Memory B cell (primary cell): ENCODE measurements at places on chromosomes 4 and X.

- no peak overlapping the region for H3K4me3 ChIP-seq
- no peak for DNase-seq
- H3K4me1 ChIP-seq: no peaks in the 10 kb centered on the region
- H3K27ac ChIP-seq: peak overlapping the region; percentile 1
Observed at GRCh38 chr4:51884606-51885005, 41.7 kb downstream of the DCUN1D4 start.

DNA sequence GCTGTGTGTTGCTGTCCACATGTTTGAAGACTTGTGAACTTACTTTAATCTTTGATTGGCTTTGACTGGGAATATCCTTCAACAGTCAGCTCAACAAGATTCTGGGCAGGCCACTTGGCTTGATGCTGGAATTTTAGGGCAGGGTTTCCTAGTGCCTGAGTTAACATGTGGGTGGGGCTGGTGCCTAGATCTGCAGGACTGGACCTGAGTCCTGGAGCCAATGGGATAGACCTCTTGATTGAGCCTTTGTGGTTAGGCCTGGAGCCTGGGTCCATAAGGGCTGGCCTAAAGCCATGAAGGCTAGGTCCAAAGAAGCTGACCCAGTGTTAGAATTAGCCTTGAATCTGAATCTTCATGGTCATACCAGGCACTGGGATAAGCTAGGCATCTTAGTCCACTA is 757.1 kb upstream of the ADGRL3 start:
- no peak overlapping the region for H3K27ac ChIP-seq
- H3K36me3 ChIP-seq: no peaks in the 10 kb centered on the region
- DNase-seq: no peak
- H3K27me3 ChIP-seq: no peaks in the 10 kb centered on the region
- H3K4me1 ChIP-seq: no peaks in the 10 kb centered on the region

DNA sequence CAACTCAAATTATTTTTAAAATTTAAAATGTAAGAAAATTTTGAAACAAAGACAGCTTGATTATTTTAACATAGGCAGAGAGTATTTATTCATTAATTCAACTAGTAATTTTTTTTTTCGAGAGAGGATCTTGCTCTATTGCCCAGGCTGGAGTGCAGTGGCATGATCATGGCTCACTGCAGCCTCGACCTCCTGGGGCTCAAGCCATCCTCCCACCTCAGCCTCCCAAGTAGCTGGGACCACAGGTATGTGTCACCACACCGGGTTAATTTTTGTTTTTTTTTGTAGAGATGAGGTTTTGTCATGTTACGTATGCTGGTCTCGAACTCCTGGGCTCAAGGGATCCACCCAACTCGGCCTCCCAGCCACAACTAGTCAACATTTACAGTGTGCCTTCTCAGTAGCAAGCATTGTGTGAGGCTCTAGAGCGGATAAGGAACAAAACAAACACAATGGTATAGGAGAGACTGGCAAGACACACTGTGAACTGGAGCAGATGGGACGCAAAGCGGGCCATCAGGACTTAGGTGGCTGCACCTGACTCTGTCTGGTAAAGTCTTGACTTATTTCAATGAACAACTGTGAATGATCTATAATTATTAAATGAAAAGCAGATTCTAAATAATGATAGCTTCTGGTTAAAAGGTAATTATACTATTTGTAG is 21.6 kb downstream of the SETD7 start:
- H3K27me3 ChIP-seq: no peaks in the 10 kb centered on the region
- no peak overlapping the region for H3K27ac ChIP-seq
- DNase-seq: no peak
- H3K4me3 ChIP-seq: no peak overlapping the region
- H3K36me3 ChIP-seq: peaks cover 12% of the 10 kb centered on the region
- peaks cover 2% of the 10 kb centered on the region for H3K4me1 ChIP-seq

DNA sequence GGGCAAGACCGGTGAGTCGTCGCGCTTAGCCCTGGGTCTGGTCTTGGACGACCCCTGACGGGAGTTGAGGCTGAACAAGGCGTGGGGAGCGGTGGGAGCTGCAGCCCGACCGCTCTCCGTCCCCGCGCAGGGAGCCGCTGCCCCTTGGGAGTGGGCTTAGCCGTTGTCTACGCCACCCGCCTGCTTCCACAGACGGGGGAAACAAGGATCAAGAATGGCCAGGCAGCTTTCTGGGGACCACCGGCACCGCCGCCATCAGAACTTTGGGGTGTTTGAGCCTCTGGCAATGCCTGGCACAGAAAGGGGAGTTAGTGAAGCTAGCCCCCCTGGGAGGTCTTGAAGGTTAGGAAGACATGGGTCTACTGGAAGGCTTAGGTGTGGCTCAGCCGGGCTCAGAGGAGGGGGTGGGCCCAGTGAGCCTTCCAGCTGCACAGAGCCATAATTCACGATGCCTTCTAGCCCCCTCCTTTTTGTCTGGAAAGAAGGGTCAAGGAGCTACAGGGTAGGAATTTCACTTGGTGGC is 583 bp downstream of the RASL11B start:
- no peak overlapping the region for H3K27ac ChIP-seq
- peaks cover 4% of the 10 kb centered on the region for H3K36me3 ChIP-seq
- H3K27me3 ChIP-seq: peaks cover 17% of the 10 kb centered on the region
- H3K4me3 ChIP-seq: peak overlapping the region; percentile 84
- H3K4me1 ChIP-seq: peaks cover 4% of the 10 kb centered on the region
- DNase-seq: no peak

DNA sequence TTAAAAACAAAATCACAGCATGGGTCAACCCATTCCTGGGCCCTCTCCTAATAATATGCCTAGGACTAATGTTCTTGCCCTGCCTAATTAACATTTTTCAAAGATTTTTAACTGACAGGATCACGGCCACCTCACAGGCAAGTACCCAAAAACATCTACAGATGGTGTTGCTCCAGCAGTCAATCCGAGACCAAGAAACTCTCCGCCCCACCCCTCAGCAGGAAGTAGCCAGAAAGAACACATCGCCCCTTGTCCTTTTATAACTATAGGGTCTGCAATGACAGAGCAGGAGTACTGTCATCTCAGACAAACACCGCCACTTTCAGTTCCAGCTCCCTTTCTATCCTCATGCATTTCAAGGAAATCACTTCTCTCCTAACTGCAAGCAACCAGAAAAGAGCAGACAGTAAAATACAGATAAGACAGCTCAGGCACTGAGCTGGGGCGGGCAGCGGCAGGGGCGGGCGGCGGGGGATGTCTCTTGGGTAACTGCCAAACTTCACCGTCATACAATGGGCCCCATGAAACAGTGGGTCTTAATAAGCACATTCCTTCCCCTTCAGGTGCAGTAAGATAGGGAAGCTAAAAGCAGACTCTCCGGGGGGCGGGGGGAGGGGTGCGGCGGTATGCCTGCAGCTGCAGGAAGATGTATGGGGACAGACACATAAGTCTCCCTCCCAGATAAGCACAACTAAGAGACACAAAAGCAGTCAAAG is 67.4 kb downstream of the ZNF182 start:
- peaks cover 7% of the 10 kb centered on the region for H3K4me1 ChIP-seq
- H3K27ac ChIP-seq: no peak overlapping the region
- no peaks in the 10 kb centered on the region for H3K27me3 ChIP-seq

DNA sequence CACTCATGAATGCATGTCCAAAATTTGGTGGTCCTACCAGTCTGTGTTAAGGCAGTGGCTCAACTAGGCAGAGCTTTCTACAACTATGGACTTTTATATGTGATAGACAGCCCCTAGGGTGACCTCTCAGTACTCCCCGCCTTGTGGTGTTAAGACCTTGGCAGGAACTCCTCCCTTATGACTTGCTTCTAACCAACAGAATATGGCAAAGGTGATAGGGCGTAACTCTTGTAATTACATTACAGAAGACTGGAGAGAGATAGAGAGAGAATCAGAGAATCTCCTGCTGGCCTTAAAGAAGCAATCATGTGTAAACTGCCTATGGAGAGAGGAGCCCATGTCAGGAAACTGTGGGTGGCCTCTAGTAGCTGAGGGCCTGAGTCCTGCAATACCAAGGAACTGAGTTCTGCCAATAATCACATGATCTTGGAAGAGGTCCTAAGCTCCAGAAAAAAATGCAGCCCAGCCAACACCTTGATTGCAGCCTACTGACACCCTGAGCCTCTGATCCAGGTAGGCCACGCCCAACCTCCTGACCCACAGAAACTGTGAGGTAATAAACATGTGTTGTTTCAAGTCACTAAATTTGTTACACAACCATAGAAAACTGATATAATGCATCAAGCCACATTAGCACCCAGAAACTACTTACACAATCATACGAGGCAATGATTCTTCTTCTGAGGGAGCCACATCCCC is 68.9 kb downstream of the INPP4B start:
- no peaks in the 10 kb centered on the region for H3K27me3 ChIP-seq
- H3K4me3 ChIP-seq: no peak overlapping the region
- no peaks in the 10 kb centered on the region for H3K4me1 ChIP-seq
- no peaks in the 10 kb centered on the region for H3K36me3 ChIP-seq

GRCh38 chr4:145299380-145300076 is 119.1 kb upstream of the OTUD4 start:
- no peaks in the 10 kb centered on the region for H3K4me1 ChIP-seq
- no peak overlapping the region for H3K27ac ChIP-seq
- H3K4me3 ChIP-seq: no peak overlapping the region
- H3K27me3 ChIP-seq: peaks cover 17% of the 10 kb centered on the region
- no peak for DNase-seq

GRCh38 chr4:105236916-105237311 is 90.2 kb downstream of the TET2 start:
- H3K36me3 ChIP-seq: peaks cover 40% of the 10 kb centered on the region
- H3K4me3 ChIP-seq: peak overlapping the region; percentile 47
- H3K27me3 ChIP-seq: no peaks in the 10 kb centered on the region
- H3K4me1 ChIP-seq: peaks cover 40% of the 10 kb centered on the region

DNA sequence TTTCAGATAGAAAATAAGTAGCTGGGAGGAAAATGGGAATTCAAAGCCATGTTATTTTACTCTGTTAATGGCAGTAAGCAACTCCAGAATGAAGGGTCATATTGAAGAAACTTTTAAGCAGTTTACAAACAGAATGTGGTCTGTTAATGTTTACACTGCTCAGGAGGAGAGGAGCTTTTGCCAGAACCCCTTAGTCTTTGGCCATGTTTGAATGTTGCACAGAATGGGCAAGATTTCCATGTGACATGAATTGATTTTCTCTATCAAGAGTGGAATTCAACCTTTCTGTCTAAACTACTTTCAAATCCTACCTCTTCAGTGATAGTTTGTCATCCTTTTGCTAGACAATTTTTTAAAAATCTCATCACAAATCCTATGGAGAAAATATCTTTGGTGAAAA is 115.8 kb upstream of the DGKK start:
- H3K4me1 ChIP-seq: no peaks in the 10 kb centered on the region
- DNase-seq: no peak
- no peak overlapping the region for H3K27ac ChIP-seq
- H3K27me3 ChIP-seq: peaks cover 5% of the 10 kb centered on the region
- no peaks in the 10 kb centered on the region for H3K36me3 ChIP-seq
- H3K4me3 ChIP-seq: no peak overlapping the region

DNA sequence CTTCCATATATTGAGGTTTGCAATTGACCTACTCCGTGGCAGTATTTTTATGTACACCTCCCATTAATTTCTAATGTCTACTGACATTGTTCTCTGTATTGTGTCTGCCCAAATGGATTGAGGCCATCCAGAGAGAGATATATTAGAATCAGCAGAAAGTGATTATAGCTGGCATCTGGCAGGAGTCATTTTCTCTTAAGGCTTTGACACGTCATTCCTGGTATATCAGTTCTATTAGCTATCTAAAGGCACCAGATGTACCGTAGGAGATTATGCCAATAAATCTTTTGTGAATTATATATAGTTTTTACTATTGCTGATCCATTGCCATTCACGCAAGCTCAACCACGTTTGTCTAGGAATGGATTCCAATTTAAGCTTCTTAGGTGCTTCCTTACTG is 1026.4 kb upstream of the IGFBP7 start:
- H3K27me3 ChIP-seq: no peaks in the 10 kb centered on the region
- no peak overlapping the region for H3K4me3 ChIP-seq
- no peaks in the 10 kb centered on the region for H3K4me1 ChIP-seq
- H3K36me3 ChIP-seq: no peaks in the 10 kb centered on the region
- DNase-seq: no peak

GRCh38 chr4:14364953-14365536 is 637.2 kb upstream of the CPEB2 start:
- no peak for DNase-seq
- H3K4me1 ChIP-seq: peaks cover 13% of the 10 kb centered on the region
- H3K4me3 ChIP-seq: no peak overlapping the region
- H3K27me3 ChIP-seq: no peaks in the 10 kb centered on the region
- no peak overlapping the region for H3K27ac ChIP-seq

- H3K36me3 ChIP-seq: no peaks in the 10 kb centered on the region
- DNase-seq: no peak
- peak overlapping the region; percentile 81 for H3K4me3 ChIP-seq
- H3K27me3 ChIP-seq: peaks cover 31% of the 10 kb centered on the region
Observed at GRCh38 chr4:168830777-168831512, 179.1 kb downstream of the CBR4 start.

DNA sequence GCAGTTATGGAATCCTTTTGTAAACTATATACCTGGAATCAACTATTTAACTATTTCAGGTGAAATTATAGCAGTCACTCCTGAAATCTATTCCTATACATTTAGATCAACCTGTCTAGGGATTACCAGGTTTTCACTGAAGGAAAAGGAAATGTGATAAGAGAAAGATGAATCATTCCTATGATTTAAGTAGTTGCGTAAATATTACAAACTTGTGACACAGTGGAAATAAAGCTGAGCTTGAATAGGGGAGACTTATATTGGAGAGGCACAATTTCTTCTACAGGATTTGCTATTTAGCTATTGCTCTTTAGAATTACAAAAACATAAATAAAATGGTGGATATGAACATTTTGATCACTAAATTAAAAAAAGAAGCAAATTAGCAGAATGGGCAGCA is 284.1 kb upstream of the EPHA5 start:
- H3K27me3 ChIP-seq: no peaks in the 10 kb centered on the region
- DNase-seq: no peak
- H3K4me3 ChIP-seq: no peak overlapping the region
- no peak overlapping the region for H3K27ac ChIP-seq
